Activated B cell treated with CpG ODN at 0.5 μM for 24 hours (primary cell): ENCODE measurements at places on chromosomes 4 and X. TPM values are rescaled to one million over a fixed set of nuclear protein-coding genes. Genes with fewer than 3 reads are reported as not detected.

GRCh38 chr4:38856046-38856445, 571 bp downstream of the TLR6 start:
- peaks cover 59% of the 10 kb centered on the region for H3K4me1 ChIP-seq
- H3K27me3 ChIP-seq = no peaks in the 10 kb centered on the region
- no peak for DNase-seq
- peaks cover 24% of the 10 kb centered on the region for H3K36me3 ChIP-seq
- peak overlapping the region; percentile 94 for H3K27ac ChIP-seq

Gene ART3
- total RNA-seq = not detected in 2 replicates

DNA sequence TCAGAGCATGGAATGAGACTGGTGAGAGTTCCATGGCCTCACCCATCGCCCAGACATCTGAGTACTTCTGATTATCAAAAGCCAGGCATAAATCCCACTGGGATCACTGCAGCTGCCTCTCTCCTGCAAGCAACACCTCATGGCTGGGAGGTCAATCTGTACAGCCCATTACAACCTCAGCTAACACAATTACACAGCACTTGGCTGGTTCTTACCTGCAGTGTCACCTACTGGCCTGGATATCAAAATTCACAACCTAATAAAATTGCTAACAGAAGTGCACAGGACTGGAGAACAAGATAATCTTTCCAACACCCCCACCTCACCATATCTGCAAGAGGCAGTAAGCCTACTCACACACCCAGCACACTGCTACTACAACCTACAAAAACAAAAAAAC, 341.7 kb upstream of the NDST3 start:
- no peaks in the 10 kb centered on the region for H3K4me1 ChIP-seq
- H3K4me3 ChIP-seq = no peak overlapping the region
- H3K27me3 ChIP-seq = no peaks in the 10 kb centered on the region
- H3K27ac ChIP-seq = no peak overlapping the region
- no peak for DNase-seq

- no peaks in the 10 kb centered on the region for H3K27me3 ChIP-seq
- H3K4me1 ChIP-seq = peaks cover 79% of the 10 kb centered on the region
- peak overlapping the region; percentile 93 for H3K27ac ChIP-seq
Observed at GRCh38 chr4:3041192-3042142, 32.9 kb downstream of the HTT-AS start.
